ENCODE measurements at places on chromosomes 16 and 17.

DNA sequence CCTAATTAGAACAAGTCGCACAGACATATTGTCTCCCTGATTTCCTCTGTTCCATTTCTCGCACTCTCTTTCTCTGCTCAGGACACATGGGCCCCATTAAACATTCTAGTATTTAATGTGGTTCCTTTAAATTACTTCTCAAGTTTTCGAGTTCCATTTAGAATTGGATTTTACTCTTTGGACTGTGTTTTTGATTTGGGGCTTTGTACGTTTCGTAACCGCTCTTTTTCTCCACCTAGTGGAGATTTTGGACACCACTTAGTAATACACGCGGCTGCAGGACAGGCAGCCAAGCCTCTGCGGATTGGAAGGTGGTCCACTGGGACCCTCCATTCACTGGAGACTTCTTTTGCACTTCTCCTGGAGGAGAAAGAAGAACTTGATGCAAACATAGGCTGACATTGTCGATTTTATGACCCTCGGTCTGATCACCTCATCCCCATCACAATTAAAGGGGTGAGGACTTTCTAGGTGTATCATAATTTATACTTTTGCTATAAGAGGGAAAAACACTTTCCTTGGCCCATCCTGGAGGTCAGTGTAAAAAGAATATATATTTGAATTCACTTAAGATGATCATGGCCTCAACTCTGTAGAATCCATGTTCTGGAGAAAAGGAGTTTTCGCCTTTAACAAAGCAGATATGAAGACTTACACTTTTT lies 85.7 kb downstream of the NOG start:
- DNase-seq: no peak

DNA sequence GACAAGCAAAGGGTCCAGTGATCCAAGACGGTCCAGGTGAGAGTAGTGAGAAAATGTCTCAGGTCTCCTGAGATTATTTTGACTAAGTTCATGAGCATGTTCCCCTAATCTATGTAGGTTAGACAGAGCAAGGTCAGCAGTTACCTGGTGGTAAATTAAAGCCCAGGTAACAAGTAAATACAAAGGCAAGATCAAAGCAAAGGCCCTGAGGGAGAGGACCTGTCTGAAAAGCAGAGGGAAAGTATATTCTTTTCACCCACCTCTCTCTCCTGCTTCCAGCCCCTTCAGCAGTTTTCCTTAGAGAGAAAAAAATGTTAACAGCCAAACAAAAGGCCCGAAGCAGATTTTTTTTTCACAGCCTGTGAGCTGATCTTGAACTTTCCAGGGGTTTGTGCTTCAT lies 302.7 kb downstream of the MAP2K6 start:
- no peak for DNase-seq

DNA sequence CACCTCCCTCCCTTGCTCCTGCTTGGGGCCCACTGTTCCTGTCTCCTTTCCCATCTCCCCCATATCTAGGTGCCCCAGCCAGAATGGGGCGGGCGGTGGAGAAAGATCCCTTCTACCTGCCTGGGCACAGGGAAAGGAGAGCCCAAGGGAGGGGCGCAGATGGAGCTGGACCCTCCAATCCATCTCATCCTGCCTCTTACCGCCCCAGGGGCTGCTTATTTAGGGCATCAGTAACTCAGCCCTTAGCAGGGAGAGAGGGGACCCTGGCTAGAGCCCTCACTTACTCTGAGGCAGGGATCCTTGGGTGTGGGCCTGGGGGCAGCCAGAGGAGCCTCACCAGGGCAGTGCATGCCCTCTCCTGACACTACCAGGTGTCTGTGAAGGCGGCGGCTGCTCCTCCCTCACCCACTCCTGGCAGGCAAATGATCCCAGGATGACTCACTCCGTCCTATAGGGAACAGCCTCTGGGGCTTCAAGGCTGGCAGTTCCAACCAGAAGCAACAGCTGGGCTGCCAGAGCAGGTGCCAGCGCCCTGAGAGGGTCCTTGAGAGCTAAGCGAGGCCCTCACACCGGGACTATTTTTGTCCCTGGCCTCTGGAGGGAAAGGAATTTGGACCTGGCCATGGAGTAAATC lies 16.3 kb upstream of the BCAR1 start:
- DNase-seq: no peak

DNA sequence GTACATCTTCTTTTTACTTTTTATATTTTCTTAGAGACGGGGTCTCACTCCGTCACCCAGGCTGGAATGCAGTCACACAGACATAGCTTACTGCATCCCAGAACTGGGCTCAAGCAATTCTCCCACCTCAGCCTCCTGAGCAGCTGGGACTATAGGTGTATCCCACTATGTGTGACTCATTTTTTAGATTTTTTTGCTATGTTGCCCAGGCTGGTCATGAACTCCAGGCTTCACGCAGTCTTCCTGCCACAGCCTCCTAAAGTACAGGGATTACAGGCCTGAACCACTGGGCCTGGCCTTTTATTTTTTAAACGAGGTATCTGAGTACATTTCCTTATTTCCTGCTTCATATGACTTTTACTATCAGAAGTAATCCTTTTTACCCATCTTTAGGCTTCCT lies 48.0 kb downstream of the GLG1 start:
- DNase-seq: no peak

DNA sequence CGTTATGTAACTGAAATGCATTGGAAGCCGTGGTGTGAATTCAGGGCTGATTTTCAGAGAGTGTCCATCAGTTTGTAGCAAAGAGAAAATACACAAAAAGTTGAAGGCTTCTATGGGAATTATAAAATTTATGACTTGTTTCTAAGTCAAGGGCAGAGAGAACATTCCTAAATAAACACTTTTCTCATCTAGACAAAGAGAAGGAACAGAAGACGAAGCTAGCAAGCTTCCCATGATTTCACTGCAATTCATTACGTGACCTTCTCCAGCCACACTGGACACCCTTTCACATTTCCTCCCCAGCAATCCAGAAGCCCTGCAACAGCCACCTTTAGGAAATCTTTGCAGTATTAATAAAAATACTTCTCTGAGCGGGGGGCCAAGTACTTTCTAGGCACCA lies 67.8 kb downstream of the TMEM100 start:
- DNase-seq: no peak

DNA sequence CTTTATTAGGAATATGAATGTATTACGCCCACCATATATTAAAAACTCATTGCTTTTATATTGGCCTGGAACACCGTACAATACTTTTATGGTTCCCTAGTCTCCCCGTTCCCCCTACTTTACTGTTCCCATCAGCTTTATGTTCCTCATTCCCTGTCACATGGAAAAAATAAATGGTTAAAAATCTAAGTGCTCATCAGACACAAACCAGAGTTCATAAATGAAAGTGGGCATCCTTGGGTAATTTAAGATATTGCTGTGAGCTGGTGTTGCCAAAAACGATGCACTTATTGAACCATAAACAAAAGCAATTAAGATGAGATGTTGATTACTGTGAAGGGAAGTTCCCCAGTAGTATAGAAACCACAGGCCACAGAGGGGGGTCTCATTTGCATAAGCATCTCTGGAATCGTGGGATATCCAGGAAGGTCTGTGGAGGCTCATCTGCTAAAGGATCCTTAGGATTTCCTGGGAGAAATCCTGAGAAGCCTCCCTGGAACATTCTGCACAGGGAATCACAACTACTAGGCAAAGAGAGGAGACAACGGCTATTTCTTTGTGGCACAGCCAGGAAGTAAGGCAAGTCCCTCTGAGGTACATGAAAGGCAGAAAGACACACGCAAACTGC lies 591.4 kb upstream of the CDH11 start:
- DNase-seq: no peak
